Lung (tissue), 17 donors: ENCODE measurements at places on chromosomes 2 and 18.

DNA sequence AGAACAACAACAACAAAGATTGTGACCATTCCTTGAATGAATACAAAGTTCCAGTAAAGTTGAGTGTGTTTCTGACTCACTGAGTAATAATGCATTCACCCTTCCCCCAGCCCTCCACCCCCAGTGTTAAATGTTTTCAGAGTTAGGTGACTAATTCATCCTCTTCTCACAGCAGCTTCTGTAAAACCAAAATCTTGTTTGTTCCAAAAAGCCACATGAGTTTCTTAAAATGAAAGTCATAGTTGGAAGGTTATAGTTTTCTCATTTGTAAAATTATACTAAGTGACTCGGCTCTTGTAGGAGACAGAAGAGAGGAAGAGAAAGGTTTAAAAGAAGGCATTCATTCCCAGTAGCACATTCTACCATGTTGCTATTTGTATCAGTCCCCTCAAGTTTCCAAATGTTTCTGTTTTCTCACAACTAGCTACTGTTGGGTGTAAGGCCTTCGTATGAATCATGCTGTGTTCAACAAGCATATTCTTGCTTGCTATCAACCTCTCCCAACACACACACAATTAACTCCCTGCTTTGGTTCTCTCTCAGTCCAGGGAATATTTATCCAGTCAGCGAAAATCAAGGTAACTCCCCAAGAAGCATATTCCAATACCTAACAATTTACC, 75.3 kb downstream of the MBD2 start:
- no peak for DNase-seq

DNA sequence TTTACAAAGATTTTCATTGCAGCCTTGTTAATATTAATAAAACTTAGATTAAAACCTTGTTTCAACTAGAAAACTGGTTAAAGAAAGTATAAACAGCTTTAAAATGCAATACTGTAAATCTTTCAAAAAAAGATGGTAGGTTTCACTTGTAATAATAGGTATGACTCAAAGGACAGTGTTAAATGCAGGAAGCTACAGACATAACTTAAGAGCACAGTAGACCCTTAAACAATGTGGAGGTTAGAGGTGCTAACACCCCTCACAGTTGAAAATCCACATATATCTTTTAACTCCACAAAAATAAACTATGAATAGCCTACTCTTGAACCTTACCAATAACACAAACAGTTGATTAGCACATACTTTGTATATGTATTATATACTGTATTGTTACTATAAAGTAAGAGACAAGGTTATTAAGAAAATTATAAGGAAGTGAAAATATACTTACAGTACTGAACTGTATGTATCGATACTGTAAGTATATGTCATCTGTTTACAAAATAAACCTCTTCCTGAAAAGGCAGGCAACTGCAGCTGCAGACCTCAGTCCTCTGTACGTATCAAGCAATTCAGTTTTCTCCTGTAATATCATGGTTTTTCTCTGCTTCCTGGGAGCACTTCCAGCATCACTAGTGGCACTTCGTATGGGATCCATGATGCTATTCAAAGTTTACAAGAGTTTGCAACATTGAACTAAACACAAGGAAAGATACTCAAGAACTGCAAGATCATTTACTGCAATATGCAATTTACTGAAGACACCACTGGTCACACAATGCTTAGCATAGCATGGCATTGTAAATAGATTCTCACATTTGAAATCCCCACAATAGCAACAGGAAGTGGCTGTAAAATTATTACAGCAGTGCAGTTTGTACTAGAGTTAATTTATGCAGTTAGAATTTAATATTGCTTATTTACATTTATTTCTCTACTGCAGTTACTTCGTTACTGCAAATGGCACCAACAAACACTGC, 610.5 kb upstream of the LRRTM4 start:
- DNase-seq, result no peak

DNA sequence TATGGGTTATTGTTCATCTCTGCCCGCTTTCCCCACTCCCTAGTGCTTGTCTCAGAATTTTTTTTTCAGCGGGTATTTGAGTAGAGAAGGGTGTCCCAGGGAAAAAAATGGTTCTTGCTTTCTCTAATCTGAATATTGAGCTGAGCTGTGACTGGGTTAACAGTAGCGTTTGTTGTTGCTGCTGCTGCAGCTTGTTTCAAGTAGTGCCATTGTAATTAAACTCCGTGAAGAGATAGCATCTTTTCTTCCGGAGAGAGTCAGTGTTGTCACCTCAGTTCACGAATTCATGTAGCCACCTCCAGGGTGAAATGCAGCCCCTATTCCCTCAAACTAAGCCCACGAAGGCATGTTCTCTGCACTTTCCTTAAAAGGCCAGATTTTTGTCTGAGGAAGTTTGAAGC, 1.5 kb upstream of the AAK1 start:
- DNase-seq, result peak; percentile 39

DNA sequence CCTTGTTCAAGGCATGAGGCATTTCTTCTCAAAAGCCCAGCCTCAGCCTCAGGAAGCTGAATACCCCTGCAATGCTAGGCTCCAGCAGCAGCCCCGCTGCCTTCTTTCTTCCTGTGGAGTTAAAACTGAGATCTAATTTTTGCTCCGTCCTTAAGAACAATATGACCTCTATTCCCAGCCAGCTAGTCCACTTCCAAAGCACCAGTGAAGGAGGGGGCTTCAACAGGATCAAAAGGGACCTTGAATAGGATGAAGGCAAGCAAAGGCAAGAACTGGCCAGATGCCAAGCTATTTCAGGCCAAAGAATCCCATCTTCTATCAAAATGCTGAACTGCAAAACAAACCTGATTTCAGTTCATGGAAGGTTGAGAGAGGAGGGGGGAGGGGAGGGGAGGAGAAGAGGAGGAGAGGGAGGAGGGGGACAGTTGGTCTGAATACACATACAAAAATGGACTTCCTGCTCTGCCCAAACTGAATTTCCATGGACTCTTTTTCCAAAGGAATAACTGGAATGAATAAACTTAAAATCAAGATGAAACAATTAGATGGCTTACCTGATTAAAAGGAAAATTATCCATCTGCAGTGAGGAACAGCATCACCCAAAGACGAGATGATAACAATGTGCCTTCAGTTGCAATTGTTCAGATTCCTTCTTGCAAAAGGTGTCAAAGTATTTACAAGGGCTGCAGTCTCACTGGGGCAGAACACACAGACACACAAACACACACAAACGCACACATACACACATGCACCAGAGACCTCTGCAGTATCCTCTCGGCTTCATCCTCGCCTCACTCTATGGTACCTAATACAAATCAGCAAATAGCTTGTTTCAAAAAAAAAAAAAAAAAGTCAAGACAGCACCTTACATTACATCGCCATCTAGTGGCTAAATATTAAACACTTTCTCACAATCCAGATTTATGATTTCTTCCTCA, at the start of gene SCN1A:
SCN1A (minus strand) TSS at position 804 of the 939 bp plus-strand sequence. CDS start 54,399 bp downstream, outside the sequence.
- peak; percentile 75 for DNase-seq

GRCh38 chr18:40249390-40250080, 1705.5 kb upstream of the PIK3C3 start:
- no peak for DNase-seq

GRCh38 chr2:215885536-215885935, 127.8 kb downstream of the MREG start:
- no peak for DNase-seq

- peak; percentile 73 for DNase-seq
These were observed 40.1 kb upstream of the EPHA4 start for GRCh38 chr2:221612161-221612560.

GRCh38 chr2:193556766-193557470, 1362.2 kb upstream of the TMEFF2 start:
- DNase-seq, result no peak

DNA sequence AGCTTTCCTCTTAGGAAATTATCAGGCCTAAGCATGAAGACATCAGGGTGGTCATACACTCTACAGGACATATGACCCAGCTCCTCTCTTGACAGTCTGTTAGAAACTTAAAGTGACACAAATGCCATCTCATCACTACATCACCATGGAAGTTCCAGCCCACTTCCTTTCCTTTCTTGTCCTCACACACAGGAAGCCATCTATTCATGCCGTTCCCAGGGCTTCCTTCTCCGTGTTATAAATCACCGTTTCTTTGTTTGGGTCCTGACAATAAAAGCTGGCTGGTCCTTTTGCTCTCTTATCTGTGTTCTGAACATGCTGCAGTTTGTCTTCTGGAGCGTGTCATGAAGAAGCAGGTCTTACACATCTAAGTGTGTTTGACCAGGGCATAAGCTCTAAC, 692.1 kb upstream of the CELF4 start:
- DNase-seq, result no peak

- no peak for DNase-seq
These were observed 22.1 kb downstream of the OTOF start for GRCh38 chr2:26455670-26456439.
